Activated CD4-positive, alpha-beta T cell treated with anti-CD3 and anti-CD28 coated beads, Interleukin-2, amount 10 ng/mL, durations not matched to agents 24 days and 14 days (primary cell): ENCODE measurements at places on chromosomes 1 and 21. TPM values are rescaled to one million over a fixed set of nuclear protein-coding genes. Genes with fewer than 3 reads are reported as not detected.

- no peak for DNase-seq
Measured at GRCh38 chr1:93979718-93980319, 70.6 kb upstream of the GCLM start.

GRCh38 chr1:226304291-226304955 is 4.5 kb downstream of the LIN9 start:
- DNase-seq = peak; percentile 42

- DNase-seq = no peak
Measured at GRCh38 chr1:38092256-38092655, 45.7 kb upstream of the POU3F1 start.

GRCh38 chr1:240363315-240363714 is 248.6 kb downstream of the GREM2 start:
- no peak for DNase-seq

- peak; percentile 75 for DNase-seq
Measured at GRCh38 chr1:100538913-100539835, 1.2 kb downstream of the GPR88 start.

DNA sequence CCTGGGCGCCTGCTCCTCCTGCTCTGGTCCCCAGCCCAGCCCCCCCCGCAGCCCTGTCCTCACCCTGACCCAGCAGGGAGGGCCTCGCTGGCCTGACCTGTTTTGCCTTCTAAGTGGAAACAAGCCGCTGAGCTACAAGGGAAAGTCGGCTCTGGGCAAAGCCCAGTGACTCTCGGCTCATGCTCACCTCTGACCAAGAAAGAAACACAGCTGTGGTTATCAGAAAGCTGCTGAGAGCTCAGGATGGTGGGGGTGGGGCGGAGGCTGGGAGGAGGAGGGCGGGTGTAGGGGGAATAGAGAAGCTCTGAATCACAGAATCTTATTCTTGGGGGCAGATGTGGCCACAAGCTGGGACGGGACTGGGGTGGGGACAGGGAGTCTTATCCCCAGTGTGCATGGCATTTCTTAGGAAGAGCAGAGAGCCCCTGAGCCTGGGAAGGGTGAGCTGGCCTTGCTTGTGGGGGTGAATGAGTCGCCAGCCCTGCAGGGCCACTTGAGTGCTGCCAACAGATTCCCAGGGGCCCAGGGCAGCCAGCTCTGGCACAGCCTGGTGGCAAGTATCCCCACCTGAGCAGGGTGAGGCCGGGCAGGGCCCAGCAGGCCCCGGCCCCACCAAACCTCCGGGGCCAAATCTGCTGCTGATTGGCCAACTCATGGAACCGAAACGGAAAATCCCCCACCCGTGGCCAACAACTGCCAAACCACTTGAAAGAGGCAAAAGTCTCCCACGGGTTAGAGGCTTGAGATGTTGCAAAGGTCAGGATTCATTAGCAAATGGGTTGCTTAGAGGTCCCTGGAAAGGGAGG is 120.6 kb downstream of the SPSB1 start:
- DNase-seq = peak; percentile 85

ERICH3 gene
- total RNA-seq = not detected in 2 replicates

OR2T33 gene
- total RNA-seq = not detected in 2 replicates
